ENCODE measurements at places on chromosomes 3 and 15.

DNA sequence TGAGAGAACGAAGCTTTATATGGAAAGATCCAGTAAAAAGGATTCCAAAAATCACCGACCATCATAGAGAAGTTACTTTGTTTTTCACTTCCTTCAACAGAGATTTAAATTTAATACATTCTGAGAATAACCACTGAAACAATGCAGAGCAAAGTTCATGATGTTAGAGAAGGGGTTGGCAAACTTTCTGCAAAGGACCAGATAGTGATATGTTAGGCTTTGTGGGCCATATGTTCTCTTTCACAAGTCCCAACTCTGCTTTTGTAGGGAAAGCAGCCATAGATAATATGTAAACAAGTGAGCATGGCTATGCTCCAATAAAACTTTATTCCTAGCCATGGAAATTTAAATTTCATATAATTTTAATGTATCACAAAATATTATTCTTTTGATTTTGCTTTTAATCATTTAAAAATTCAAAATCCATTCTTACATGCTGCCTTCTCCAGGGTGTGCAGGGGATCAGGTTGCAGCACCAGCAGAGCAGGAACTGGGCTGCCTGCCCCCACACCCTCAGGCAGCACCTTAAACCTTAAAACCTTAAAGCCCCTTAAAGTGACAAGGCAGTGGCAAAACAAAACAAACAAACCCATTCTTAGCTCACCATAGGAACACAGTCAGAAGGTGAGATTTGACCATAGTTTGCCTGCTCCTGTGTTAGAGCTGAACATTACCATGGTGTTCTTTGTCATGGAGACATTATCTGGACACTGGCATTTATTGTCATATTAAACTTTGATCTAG, 16.9 kb upstream of the IGSF10 start:
- DNase-seq, result no peak

GRCh38 chr3:9715136-9715535, 11.5 kb downstream of the CPNE9 start:
- no peak for DNase-seq

DNA sequence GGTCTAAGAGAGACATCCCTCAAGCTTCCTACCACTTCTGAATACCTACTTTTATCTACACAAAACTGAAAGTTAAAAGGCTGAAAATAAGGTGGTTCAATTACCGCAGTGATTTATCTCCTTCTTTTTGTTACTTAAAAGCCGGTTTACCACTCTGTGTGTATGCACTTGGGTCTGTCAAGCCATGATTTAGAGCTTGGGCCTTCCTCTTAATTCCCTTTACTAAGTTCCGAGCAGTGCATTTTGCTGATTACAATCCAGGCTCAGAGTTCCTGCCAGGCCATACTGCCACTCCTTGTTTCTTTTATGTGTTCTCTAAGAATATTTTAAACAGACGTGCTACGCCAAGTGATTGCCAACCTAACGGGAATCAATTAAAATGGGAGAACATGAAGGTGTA, 16.5 kb downstream of the KCTD6 start:
- DNase-seq, result no peak

GRCh38 chr3:138638641-138639040, 30.1 kb downstream of the FAIM start:
- no peak for DNase-seq

DNA sequence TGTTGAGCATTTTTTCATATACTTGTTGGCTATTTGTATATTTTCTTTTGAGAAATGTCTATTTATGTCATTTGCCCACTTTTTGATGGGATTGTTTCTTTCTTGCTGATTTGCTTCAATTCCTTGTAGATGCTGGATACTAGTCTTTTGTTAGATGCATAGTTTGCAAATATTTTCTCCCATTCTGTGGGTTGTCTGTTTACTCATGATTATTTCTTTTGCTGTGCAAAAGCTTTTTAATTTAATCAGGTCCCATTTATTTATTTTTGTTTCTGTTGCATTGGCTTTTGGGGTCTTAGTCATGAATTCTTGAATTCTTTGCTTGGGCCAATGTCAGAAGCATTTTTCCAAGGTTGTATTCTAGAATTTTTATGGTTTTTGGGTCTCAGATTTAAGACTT, 251.7 kb downstream of the WNT5A start:
- DNase-seq, result no peak

- DNase-seq, result no peak
Measured at GRCh38 chr15:40245666-40246450, 7.0 kb downstream of the PAK6 start.

DNA sequence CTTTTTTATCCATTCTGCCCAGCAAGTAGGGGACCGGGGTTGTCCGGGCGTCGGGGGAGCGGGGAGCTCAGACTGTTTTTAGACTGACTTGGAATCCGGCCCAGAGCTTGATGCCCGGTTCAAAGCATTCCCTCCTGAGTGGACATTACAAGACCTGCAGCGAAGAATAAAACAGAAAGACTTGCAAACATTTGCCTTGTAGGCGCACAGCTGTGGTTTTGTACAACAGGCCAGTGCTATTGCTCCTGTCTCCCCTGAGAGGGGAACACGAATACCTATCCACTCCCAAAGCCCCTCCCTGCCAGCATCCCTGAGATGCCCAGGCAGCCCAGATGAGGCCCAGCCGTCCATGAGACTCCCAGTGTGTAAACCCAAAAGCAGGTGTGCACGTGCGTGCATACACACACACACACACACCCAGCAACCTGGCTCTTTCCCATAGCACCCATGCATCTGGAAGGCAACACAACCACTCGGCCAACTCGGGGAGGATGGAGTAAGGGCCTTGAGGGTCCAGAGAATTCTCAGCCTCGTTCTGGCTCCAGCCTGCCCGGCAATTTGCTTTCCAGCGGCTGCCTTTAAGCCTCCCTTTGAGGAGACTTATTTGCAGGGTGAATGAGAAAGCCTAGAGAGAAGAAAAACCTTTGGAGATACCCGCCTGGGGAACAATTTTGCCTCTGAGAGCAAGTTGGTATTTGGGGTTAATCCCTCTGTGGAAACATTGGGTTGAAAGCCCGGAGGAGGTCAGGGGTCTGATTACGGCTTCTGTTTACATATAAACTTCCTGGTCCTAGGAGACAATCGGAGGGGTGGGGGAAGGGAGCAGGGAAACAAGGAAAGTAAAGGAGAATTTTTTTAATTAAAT, 161.0 kb upstream of the HES1 start:
- no peak for DNase-seq

DNA sequence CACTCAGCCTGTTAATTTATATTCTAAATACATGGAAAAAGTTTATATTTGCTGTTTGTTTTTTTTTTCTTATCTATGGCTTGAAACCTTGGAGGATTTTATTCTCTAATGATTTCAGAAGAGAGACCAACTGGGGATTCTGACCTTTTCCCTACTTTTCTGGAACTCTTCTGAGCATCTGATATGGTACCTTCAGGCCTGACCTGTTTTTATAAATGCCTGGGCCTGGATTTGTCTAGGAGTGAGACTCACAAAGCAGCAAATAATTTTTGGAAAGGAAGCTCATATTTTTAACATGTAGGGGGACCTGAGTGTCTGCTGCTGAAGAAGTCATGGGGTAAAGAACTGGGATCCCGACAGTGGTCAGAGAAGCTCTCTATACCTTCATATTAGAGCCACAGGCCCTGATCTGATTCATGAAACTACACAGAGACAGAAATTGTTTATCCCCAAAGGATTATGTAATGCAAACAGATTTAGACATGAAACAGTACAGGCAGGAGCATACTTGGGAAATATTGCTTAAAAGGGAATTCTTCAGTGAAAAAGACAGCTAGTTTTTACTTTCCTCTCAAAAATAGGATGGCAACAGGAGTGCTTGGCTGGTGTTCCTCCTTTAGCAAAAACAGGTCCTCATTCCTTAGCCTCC, 15.9 kb downstream of the PPM1L start:
- no peak for DNase-seq

DNA sequence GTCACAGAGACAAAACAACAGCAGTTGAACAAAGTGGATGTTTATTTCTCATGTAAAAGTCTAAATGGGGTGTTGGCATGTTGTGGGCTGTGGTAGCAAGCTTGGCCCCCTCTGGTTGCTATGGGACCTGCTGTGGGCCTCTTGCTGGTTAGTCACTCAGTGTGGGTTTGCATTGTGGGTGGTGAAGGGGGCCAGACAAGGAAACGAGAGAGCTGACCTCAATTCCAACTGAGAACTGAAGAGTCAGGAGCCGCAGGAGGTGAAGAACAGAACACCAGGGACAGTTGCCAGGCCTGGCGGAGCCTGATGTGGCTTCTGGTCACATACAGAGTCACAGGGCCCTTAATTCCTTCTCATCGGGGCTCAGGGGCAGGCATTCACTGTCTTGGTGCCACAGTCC, 1.9 kb upstream of the ADPGK start:
- DNase-seq, result no peak

GRCh38 chr15:100580414-100580813, 21.6 kb downstream of the LINS1 start:
- DNase-seq, result no peak

DNA sequence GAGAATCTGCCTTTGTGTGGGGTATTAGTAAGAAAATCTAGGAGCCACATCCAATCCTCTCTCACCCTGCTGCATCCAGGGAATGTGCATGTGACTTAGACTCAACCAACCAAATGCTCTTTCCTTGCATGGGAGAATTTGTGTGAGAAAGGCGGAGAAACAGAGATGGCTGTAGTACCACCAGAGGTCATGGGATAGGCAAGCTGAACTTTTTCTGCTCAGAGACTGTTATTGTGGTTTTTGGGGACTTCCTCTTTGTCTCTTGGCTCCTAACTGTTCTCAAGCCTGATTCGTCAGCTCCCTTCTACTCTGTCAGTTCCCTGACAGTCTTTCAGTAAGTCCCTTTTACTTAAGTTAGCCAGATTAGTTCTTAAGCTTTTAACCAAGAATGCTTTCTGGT, 2.6 kb upstream of the ZSCAN2 start:
- DNase-seq, result no peak

DNA sequence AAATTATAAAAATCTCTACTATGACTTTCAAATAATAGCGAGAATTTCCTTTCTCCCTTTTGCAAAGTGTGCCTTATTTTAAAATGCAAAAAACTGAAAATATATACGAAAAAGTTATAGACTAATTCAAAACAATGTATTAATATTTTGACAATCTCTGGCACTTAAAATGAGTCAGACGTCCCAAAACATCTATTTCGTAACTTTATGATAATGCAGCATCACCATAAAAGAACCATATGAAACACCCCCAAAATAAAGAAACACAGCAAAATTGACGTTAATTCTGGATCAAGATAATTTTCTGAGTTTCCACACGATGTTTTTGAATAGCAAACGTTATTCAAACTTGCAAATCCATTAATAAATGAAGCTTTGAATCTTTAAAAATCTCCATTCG, 1.0 kb downstream of the COPS2 start:
- DNase-seq, result no peak

DNA sequence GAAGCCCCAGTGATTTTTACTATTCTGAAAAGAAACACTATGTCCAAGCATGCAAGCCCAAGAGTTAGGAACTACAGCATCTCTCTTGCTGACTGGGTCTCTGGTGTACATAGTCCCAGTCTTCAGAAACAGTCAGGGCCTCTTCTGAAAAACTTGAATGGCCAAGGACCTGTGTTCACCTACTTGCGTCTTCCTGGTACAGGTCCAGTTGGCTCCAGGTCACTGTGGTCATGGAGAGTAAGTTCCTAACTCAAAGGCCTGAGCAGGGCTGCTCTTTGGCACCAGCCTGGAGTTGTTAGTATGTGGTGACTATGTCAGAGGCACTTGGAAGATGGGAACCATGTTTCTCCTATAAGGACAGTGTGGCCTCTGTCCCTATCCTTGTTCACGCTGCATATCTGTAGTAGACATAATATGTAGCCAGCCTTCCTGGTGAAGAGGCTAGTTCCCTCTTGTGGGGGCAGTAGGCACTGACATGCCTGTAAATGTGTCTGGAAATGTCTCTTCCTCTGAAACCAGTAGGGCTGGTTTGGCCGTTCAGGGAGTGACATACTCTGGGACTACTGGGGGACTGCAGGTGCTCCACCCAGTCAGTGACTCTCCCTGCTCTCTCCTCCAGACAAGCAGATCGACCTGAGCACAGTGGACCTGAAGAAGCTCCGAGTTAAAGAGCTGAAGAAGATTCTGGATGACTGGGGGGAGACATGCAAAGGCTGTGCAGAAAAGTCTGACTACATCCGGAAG, 2.6 kb upstream of the RBM15B start:
- DNase-seq, result no peak

DNA sequence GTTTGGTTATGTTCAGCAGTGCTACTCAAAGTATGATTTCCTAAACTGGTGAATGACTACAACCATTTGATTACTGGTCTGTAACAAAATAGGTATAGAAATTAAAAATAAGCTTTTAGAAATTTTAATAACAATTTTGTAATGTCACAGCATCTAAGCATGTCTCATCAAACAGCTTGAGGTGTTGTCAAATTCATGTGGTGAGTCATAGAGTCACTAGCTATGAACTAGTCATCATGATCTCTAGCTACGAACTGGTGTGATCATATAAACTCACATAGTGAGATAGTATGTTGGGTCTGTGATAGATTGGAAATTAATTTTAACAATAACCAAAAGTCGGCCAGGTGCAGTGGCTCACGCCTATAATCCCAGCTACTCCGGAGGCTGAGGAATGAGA, 213.9 kb upstream of the RBMS3 start:
- no peak for DNase-seq

GRCh38 chr15:98657721-98658120, 9.4 kb downstream of the IGF1R start:
- no peak for DNase-seq

DNA sequence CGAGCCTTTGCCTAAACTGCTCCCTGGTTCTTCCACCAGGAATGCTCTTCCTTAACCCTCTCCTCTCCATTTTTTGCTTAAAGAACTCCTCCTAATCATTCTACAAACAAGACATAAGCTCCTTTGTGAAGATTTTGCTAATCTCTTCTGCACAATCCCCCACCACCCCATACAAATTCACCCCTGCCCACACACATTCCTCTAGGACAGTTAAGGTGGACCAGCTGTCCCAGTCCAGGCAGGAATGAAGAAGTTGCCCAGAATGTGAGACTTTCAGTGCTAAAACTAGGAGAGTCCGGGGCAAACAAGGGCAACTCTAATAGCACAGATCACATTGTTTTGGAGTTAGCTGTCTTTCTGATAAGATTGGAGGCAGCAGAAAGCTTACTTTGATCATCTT, 13.9 kb upstream of the FAM174B start:
- DNase-seq, result no peak

- DNase-seq, result no peak
Measured at GRCh38 chr15:96339619-96340347, 9.3 kb downstream of the NR2F2 start.

DNA sequence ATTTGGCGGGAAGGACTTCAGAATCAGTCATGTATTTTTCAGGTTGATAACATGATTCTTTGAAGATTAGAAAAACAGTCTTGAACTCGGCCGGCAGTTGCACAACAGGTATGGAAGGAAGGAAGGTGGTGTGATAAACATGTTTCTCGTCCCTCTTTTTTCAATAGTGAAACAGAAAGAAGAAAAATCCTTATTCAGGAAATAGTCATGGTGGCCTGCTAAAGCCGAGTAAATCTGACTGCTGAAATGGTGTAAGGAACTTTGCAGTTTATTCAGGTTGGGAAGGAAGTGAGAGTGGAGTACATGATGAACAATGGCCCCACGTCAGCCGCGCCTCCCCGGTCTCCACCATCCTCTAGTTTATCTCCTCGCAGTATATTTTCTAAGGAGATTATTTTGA, 6.7 kb downstream of the RASGRP1 start:
- no peak for DNase-seq

Data from stimulated activated CD8-positive, alpha-beta memory T cell treated with anti-CD3 and anti-CD28 coated beads, Interleukin-15, amount 100 ng/mL, for 24 hours (primary cell).